ENCODE measurements at places on chromosomes 7 and 10.

- no peak for DNase-seq
Observed at GRCh38 chr7:33137103-33137502, 7.7 kb downstream of the BBS9 start.

- no peak for DNase-seq
Observed at GRCh38 chr7:39099146-39099545, 121.4 kb downstream of the POU6F2 start.

DNA sequence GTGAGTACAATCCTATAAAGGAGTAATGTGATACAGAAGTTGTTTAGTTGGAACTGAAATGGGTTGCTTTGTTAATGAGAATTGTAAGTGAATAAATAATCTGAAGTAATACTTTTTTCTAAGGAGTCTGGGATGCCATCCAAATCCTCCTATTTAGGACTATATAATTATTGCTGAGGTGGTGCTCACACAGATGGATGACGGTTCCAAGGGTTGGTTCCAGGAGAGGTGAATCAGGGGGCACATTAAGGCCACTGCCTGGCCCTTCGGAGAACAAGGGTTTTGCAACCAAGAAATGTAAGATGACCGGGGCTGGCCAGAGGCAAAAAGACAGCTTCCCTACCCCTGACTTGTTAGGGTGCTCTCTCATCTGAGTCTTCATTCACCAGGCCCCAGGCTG, 352.7 kb downstream of the PHTF2 start:
- DNase-seq: peak; percentile 37

GRCh38 chr10:125514206-125515162, 168.5 kb downstream of the TEX36 start:
- DNase-seq: no peak

DNA sequence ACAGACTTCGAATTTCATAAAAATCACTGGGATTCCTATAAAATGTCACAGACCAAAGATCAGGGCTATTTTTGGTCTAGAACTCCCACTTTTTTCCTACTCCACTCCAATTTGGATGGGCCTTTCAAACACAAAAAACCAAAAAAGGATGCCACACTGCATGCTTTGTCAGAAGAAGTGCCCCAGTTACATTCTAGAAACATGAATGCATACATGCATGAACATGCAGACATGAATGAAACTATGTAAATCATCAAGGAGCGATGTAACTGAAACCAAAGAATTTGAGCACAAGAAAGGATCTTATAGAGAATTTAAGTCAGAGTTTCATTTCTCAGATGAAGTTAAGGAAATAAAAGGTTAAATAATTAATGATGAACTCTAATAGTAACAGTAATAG, 31.8 kb upstream of the FAM133B start:
- DNase-seq: no peak

DNA sequence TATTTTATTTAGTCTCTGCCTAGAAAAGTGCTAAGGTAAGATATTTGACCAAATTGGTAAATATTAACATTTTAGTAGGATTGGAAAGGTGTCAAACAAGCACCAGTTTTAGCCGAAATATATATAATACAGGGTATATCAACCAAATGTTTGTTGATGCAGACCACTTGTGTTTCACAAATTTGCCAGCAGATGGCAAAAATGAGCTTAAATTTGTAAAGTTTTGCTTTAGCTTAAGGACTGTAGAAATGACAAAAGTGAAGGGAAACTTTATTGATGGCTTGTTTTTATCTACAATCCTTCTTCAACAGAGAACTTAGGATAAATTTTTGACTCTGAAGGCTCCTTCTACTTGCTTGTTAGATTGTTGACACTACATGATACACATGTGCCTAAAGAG, 4.8 kb upstream of the POLR1F start:
- DNase-seq: peak; percentile 59

DNA sequence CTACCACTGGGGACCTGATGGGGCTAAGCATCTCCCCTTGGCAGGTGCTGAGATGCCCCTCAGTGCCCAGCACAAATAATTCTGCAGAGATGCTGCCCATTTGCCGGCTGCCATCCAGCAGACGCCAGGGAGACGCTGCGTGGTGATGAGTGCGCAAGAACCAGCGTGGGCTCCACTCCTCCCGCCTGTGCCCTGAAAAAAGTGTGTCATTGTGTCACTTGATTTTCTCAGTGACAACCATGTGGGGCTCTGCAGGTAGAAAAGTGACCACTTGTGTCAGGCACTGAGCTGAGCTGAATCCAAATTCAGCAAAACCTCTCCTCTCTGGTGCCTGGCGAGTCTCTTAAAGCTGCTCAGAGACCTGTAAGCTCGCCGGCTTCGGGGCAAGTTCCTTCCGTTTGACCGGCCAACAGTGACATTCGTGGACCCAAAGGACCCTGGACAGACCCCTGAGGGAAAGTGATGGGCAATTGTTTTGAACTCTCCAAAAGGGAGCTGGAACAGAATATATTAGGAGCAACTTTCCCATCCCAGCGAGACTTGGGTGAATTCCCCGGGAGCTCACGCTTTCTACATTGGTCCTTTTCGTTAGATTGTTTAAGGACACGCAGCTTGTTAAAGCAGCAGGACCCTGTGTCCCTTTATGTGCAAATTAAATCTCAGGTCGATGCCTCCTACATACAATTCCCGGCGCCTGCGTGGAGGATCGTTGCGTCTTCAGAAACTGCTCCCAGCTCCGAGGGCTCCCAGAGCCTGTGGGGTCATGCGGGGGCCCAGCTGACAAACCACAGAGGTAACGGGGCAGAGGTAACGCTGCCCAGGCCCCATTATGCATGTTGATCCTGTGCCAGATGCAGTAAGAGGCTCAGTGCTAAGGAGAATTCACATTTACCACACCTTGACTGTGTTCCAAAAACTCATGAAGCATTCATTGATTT, 332.7 kb downstream of the ADARB2 start:
- no peak for DNase-seq

GRCh38 chr10:56934515-56934914, 573.5 kb upstream of the ZWINT start:
- DNase-seq: no peak

- peak; percentile 29 for DNase-seq
Observed at GRCh38 chr10:21534604-21535493, 817 bp downstream of the MLLT10 start.

DNA sequence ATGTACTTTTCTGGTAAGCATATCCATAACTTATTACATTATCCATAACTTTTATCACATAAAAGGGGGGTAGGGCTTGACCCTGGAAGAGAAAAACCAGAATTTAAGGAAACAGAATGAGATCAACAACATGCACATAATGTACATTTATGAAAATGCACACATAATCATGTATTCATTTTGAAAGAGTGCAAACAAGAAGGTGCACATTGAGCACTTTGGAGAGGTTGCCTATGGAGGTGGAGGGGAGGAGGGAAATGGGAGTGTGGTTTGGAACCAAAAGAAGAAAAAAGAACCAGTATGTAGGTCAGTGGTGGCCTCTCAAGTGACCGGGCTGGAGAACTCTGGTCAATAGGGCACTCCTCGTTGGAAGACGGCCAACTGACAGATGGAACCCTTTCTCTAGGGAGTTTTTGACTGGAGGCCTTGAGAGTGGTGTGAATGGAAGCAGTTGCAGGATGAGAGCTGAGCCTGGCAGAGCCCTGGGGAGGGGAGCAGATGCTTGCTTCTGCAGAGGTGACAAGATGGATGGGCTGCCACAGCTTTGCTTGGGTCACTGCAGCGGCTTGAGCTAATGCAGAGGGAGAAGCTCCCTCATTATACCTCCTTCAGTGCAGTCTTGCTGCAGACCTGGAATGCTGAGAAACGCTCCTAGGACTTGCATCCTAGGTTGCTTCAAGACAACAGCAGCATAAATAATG, 192.7 kb downstream of the SEC23IP start:
- DNase-seq: no peak

- DNase-seq: peak; percentile 6
Observed at GRCh38 chr7:41808541-41808940, 105.7 kb upstream of the INHBA start.

Measured in kidney glomerular epithelial cell (primary cell).